ENCODE measurements at places on chromosomes 1 and 21.

GRCh38 chr1:10378081-10378841, 20.6 kb upstream of the PGD start:
- H3K4me1 ChIP-seq: peaks cover 4% of the 10 kb centered on the region
- DNase-seq: no peak
- H3K4me3 ChIP-seq: no peak overlapping the region
- H3K27ac ChIP-seq: no peak overlapping the region
- H3K36me3 ChIP-seq: no peaks in the 10 kb centered on the region
- no peaks in the 10 kb centered on the region for H3K27me3 ChIP-seq

- no peaks in the 10 kb centered on the region for H3K36me3 ChIP-seq
- no peak overlapping the region for H3K4me3 ChIP-seq
- H3K27me3 ChIP-seq: no peaks in the 10 kb centered on the region
- no peak overlapping the region for H3K27ac ChIP-seq
- no peak for DNase-seq
Measured at GRCh38 chr1:37448691-37449417, 25.5 kb upstream of the ZC3H12A start.

GRCh38 chr1:3668148-3668547, 15.8 kb downstream of the TP73 start:
- H3K27me3 ChIP-seq: no peaks in the 10 kb centered on the region
- DNase-seq: no peak
- H3K4me3 ChIP-seq: no peak overlapping the region

DNA sequence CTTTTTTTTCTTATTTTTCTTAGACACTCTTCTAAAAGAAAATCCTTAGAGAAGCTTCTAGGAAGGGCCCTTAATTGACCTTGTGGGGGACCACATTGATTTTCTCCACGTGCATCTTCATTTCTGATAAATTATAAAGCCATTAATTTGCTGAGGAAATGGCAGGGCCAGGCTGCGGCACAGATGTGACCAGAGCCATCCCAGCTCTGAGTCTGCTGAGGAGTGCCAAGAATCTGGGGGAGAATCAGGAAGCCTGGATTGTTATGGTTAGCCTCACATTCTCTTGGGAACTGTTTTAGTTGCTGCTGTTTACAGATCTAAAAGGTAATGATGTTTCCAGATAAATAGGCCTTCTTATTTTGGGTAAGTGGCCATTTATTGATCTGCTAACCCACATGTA, 16.2 kb downstream of the PROX1 start:
- H3K27me3 ChIP-seq: no peaks in the 10 kb centered on the region
- H3K36me3 ChIP-seq: no peaks in the 10 kb centered on the region

- no peak overlapping the region for H3K27ac ChIP-seq
- H3K4me3 ChIP-seq: no peak overlapping the region
- H3K36me3 ChIP-seq: no peaks in the 10 kb centered on the region
- no peaks in the 10 kb centered on the region for H3K27me3 ChIP-seq
Measured at GRCh38 chr1:24959623-24959975, 29.5 kb upstream of the RUNX3 start.

GRCh38 chr21:22468893-22469292, 1470.7 kb downstream of the NCAM2 start:
- H3K27ac ChIP-seq: no peak overlapping the region
- no peaks in the 10 kb centered on the region for H3K27me3 ChIP-seq
- no peaks in the 10 kb centered on the region for H3K36me3 ChIP-seq
- H3K4me3 ChIP-seq: no peak overlapping the region

- H3K27ac ChIP-seq: no peak overlapping the region
- H3K4me3 ChIP-seq: no peak overlapping the region
- H3K36me3 ChIP-seq: no peaks in the 10 kb centered on the region
- no peaks in the 10 kb centered on the region for H3K27me3 ChIP-seq
- peaks cover 18% of the 10 kb centered on the region for H3K4me1 ChIP-seq
- DNase-seq: no peak
Measured at GRCh38 chr1:206739411-206740076, 31.0 kb upstream of the IL19 start.

- H3K36me3 ChIP-seq: no peaks in the 10 kb centered on the region
- no peak overlapping the region for H3K27ac ChIP-seq
- no peaks in the 10 kb centered on the region for H3K27me3 ChIP-seq
- DNase-seq: no peak
- no peaks in the 10 kb centered on the region for H3K4me1 ChIP-seq
Measured at GRCh38 chr1:51605961-51606723, 10.8 kb upstream of the OSBPL9 start.

- no peaks in the 10 kb centered on the region for H3K36me3 ChIP-seq
- H3K4me1 ChIP-seq: peaks cover 19% of the 10 kb centered on the region
- no peaks in the 10 kb centered on the region for H3K27me3 ChIP-seq
- peak overlapping the region; percentile 48 for H3K4me3 ChIP-seq
- no peak overlapping the region for H3K27ac ChIP-seq
Measured at GRCh38 chr1:58249737-58250586, 296.6 kb downstream of the OMA1 start.

- no peak overlapping the region for H3K4me3 ChIP-seq
- peak overlapping the region; percentile 84 for H3K27ac ChIP-seq
- no peaks in the 10 kb centered on the region for H3K27me3 ChIP-seq
- H3K36me3 ChIP-seq: no peaks in the 10 kb centered on the region
- H3K4me1 ChIP-seq: peaks cover 62% of the 10 kb centered on the region
Measured at GRCh38 chr1:8120693-8121260, 94.7 kb upstream of the ERRFI1 start.

GRCh38 chr21:34639250-34639649, 24.3 kb upstream of the RCAN1 start:
- H3K4me1 ChIP-seq: no peaks in the 10 kb centered on the region
- H3K36me3 ChIP-seq: no peaks in the 10 kb centered on the region
- DNase-seq: no peak
- H3K4me3 ChIP-seq: no peak overlapping the region
- H3K27ac ChIP-seq: no peak overlapping the region
- no peaks in the 10 kb centered on the region for H3K27me3 ChIP-seq

DNA sequence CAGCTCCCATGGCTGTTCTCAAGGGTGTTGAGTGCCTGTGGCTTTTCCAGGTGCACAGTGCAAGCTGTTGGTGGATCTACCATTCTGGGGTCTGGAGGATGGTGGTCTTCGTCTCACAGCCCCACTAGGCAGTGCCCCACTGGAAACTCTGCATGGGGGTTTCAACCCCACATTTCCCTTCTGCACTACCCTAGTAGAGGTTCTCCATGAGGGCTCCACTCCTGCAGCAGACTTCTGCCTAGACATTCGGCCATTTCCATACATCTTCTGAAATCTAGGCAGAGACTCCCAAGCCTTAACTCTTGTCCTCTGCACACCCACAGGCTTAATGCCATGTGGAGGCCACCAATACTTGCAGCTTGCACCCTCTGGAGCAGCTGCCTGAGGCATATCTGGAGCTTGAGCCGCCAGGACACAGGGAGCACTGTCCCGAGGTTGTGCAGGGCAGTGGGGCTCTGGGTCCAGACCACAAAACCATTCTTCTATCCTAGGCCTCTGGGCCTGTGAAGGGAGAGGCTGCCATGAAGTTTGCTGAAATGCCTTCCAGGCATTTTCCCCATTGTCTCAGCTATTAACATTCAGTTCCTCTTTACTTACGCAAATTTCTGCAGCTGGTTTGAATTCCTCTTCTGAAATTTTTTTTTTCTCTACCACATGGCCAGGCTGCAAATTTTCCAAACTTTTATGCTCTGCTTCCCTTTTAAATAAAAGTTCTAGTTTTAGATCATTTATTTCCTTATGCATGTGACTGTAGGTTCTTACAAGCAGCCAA, 8.8 kb upstream of the CAPN8 start:
- H3K4me3 ChIP-seq: no peak overlapping the region
- no peaks in the 10 kb centered on the region for H3K36me3 ChIP-seq
- no peak overlapping the region for H3K27ac ChIP-seq
- DNase-seq: no peak
- H3K4me1 ChIP-seq: no peaks in the 10 kb centered on the region

- DNase-seq: no peak
- peaks cover 8% of the 10 kb centered on the region for H3K4me1 ChIP-seq
- no peaks in the 10 kb centered on the region for H3K27me3 ChIP-seq
Measured at GRCh38 chr21:33240404-33240803, 10.7 kb downstream of the IFNAR2 start.

Data from vagina (tissue), 2 donors.